NCI-H1694 (cell line): ENCODE measurements at places on chromosomes 13 and 19.
A peak's percentile ranks its signal among the peaks of the same experiment; 100 is the strongest.

DNA sequence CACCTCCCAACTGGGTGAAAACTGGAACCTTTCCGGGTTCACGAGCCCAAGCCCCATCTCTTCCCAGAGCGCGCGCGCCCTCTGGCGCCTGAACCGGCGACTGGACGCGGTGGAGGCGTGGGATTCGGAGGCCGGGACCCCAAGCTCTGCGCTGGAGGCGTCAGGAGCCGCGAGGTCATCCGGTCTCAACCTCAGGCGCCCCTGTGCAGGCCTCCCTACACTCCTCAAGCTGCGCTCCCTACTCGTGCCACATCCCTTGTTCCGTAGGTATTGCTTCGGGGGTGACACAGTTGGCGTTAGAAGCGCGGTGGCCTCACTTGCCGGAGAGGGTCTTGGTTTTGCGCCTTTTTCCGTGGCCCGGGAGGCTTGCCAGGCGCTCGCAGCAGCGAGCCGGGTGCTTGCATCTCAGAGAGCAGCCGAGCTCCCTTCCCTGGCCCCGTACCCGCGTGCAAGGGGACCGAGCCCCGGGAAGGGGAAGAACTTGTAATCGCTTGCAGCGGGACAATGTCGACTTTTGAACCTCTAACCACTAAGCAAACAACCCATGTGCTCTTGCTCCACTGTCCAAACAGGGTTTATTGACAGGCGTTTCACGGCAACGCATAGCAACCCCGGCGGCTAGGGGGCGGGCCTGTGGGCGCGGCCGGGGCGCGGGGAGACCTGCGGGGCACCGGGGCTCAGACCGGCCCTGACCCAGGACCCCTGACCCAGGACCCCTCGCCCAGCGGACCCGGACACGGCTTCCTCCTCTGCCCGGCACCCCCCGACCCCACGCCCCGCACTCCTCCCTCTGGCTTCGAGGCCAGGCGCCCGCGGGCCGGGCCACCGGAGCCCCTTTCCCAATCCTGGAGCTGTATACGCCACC, 8.5 kb downstream of the CDX2 start:
- DNase-seq, result peak; percentile 17

DNA sequence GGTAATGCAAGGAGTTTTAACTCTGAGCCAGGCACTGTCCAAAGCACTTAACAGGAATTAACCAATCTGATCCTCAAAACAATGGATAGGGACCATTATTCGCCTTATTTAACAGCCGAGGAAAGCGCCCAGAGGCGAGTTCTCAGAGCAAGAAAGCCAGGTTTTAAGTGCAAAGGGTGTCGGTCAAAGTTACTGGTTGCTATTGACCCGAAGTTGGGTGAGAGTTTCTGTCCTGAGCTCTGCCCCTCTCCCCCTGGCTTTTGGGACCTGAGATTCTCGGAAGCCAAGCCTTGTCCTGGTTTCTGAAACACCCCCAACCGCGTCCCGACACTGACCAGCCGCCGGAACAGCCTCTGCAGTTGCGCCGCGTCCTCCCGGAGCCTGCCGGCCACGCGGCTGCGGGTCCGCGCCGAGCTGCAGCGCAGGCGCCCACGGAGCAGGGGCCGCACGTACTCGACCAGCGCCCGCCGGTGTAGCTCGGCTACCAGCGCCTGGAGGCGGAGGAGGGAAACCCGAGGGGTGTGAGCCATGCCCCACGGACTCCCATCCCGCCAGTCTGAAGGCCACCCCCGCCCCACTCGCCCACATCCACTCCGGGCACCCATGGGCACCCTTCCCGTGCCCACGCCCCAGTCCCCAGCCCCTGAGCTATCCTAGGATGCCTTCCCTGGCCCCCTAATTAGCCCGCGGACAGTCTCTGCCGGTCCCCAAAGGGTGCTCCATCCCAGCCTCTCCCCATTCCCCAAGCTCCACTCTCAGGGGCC, 27.8 kb downstream of the EXOC3L2 start:
- no peak for DNase-seq

DNA sequence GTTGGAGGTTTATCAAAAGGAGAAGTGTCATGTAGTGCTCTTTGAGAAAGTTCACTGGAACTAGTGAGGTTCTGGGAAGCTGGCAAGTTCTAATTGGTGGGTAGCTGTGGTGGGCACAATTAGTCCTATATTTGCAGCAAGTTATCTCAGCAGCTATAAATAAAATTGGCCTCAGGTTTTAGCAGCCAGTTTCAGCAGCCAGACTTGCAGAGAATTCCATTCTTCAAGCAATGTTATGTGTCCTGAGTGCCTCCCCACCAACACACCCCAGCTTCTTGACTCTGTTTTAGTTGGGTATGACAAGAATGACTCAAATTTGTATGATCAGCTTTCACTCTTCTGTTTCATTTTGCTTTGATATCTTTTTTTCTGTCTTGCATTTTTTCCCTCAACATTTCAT, 4.7 kb downstream of the IFT88 start:
- DNase-seq, result no peak

DNA sequence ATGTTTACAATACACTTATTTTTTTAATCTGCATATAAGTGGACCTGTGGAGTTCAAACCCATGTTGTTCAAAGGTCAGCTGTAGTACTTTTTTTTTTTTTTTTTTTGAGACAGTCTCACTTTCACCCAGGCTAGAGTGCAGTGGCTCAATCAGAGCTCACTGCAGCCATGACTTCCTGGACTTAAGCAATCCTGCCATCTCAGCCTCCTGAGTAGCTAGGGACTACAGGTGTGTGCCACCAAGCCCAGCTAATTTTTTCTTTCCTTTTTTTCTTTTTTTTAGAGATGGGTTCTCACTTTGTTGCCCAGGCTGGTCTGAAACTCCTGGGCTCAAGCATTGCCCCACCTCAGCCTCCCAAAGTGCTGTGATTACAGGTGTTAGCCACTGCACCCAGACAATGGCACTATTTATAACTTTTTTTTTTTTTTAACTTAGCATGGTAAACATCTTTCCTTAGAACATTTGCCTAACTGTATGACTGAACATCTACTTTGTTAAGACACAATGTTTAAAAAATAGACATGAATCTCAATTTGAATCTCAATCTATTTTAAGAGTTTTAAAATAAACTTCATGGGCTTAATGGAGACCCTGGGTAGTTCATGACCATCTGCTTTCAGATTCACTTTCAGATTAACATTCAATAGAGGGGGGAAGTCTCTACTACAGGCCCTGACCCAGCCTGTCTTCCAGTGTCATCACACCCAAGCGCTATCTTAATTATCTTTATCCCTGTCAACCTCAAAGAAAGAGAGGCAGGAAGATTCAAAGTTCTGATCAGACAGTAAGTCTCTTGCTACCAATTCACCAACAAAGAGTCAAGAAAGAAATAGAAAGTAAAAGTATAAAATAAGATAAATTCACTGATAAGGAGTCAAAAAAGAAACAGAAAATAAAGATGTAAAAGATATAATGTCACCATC, 97.7 kb upstream of the DOCK9 start:
- DNase-seq, result no peak

DNA sequence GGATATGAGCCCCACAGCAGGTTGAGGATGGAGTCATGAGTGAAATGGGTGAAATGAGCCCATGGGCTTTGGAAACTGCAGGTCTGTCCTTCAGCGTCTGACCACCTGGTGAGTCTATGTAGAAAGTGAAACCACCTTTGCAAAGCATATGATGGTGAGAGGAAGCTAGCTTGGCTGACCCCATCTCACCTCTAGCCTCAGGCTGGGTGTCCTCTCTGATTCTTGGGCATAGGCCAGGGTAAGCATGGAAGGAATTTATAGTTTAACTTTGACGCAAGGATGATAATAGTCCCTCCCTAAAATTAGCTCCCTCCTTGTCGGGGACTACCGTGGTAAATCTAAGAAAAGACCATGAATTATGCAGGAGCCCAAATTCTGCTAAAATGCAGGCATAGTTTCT, 16.8 kb upstream of the PSG9 start:
- DNase-seq, result no peak

DNA sequence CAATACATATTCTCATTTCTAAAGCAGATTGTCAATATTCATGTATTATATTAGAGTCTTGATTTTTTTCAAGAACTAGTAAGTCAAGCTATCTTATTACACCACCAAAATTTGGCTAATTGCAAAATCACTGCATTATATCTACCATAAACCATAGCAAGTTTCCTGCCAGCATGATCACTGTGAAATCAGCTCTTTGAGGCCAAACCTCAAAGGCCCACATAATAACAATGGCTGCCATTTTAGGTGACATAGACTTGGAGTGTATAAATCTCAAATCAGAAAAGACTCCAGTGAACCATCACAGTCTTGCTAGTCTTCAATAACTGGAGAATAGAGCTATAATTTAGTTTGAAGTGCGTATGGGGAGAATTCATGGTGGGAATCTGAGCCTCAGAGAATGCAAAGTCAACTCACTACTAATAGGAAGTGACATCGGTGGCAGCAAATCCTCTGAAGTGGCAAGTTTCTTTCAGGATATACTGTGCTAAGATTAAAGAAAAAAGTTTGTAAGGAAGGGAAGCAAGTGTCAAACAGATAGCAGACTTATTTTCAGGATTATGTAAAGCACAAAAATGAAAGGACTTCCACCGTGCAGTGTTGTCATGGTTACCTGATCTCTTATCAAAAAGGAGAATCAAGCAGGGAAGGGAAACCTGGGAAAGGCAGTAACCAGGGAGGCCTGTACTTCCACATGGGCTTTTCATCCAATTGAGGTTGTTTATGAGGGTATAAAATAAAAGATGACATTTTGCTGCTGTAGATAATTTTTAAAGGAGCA, 117.4 kb upstream of the FNDC3A start:
- no peak for DNase-seq

- no peak for DNase-seq
Observed at GRCh38 chr19:17325881-17326594, 8.6 kb downstream of the ANO8 start.

DNA sequence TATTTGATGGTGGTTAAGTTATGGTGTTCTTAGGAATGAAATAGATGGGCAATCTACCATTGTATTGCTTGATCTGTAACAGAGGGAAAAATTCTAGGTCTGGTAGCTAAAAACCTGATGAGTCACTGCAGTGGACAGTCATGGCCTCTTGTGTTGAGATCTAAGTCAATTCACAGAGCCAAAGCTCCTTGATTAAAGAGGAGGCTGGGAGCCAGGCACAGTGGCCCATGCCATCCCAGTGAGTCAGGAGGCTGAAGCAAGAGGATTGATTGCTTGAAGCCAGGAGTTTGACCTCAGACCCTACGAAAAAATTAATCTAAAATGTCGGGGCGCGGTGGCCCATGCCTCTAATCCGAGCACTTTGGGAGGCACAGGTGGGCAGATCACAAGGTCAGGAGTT, 67.1 kb upstream of the KPNA3 start:
- no peak for DNase-seq

DNA sequence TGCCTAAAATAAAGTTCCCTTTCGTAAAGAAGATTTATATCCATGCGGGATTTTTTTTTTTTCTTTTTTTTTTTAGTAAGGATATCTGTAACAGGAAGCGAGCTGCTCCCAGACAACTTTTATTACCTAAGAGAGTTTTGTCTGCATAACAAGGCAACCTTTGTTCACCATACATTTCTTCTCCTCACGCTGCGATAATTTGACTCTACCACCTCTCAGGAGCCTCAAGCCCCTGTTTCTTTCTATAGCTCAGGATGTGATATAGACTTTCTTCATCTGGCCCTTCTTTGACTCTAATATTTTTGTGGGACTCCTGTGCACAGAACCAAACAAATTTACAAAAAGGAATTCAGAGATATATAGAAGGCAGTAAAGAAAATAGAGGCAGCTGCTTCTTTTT, 1053.7 kb upstream of the SPRY2 start:
- DNase-seq, result no peak

DNA sequence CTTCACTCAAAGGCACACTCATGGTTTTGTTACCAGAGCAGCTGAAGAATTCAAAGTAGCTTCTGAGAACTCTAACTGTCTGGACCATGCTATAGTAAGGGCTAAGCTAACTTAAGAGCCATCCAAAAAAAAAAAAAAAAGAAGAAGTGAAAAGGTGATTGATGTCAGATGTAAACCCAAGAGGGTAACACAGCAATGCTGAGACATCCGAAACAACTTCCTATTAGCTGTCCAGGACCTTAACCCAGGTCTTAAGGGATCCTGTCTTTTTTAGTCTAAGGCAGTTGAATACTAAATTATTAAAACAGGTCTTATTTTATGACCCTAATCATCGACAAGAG, 11.2 kb upstream of the RAB20 start:
- DNase-seq, result no peak

- DNase-seq, result no peak
Observed at GRCh38 chr19:16200038-16201010, 2.6 kb downstream of the AP1M1 start.

DNA sequence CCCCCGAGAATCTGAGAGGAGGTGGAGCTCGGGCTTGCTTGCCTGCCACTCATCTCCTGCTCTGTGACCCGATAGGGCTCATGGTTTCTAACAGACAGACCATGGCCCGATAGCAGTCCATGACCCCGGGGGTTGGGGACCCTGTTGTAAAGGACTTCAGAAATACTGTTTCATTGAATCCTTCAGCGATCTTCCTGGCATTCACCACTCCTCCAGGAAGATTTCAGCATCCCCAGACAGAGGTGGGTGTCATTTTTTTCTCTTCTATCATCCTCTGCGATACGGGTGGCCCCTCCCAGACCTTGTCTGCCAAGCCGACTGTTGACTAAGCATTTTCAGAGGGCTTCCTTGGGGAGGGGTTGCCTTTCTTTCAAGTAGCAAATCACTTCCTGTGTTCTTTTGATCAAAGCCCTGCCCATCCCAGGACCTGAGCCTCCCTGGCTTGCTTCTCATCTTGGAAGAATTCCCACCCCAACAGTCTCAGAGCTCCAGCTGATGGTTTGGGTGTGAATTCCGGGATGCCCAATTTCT, 1.7 kb downstream of the MYO1F start:
- DNase-seq, result no peak

- no peak for DNase-seq
Observed at GRCh38 chr19:2168619-2169424, 5.1 kb downstream of the DOT1L start.

GRCh38 chr13:46160471-46161066, 21.4 kb downstream of the LCP1 start:
- DNase-seq, result peak; percentile 37

DNA sequence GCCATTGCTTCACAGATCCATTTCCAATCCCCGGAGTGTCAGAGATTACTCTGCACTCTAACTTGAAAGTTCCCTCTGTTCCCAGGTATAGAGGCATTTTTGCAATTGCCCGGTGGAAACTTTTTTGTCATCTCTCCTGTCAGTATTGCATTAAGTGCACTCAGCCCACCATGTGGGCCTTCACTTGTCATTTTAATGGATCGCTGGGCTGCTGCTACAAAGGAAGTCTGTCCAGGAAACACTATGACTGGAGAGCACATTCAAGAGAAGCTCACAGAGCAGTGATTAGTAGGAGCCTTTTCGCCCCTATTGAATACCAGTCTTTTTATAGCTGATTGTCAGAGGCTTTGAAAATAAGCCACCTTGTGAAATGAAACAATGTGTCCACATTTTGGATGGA, 180.9 kb downstream of the B3GLCT start:
- DNase-seq, result no peak

GRCh38 chr13:111555268-111555808, 234.9 kb downstream of the TEX29 start:
- no peak for DNase-seq

GRCh38 chr19:19552798-19553197, 14.7 kb downstream of the CILP2 start:
- DNase-seq, result peak; percentile 10

- no peak for DNase-seq
Observed at GRCh38 chr13:112902669-112903068, 66.3 kb upstream of the MCF2L start.
